Fibroblast of the conjunctiva (primary cell): ENCODE measurements at places on chromosomes 2 and 18.

- DNase-seq, result no peak
Observed at GRCh38 chr2:118697781-118698180, 149.7 kb downstream of the EN1 start.

- no peak for DNase-seq
Observed at GRCh38 chr2:168130346-168130745, 117.0 kb downstream of the STK39 start.

- no peak for DNase-seq
Observed at GRCh38 chr2:220452561-220452960, 825.1 kb downstream of the SLC4A3 start.

DNA sequence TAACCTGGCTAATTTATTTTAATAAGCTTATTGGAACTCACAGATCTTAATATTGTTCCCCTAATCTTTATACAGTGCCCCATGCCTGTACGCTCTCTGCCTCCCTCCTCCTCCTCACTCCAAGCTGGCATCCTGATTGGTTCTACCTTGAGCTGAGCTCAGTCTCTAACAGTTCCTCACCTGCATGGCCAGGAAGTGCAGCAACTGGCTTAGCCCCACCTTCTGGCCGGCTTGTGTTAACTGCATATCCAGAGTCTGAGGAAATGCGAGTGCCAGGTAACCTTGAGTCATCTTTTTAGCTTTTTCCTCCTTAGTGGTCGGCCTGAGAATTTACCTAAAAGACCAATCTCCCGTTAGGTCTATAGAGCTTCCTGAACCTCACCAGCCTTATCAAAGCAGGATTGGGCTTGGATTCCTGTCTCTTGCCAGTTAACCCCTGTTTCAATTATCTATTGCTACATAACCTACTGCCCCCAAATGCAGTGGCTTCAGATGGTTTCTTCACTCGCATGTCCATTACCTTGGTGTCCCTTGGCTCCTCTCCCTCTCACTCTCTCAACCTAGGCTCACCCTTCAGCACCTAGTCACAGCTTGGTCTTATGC lies 89.5 kb upstream of the STK39 start:
- no peak for DNase-seq

DNA sequence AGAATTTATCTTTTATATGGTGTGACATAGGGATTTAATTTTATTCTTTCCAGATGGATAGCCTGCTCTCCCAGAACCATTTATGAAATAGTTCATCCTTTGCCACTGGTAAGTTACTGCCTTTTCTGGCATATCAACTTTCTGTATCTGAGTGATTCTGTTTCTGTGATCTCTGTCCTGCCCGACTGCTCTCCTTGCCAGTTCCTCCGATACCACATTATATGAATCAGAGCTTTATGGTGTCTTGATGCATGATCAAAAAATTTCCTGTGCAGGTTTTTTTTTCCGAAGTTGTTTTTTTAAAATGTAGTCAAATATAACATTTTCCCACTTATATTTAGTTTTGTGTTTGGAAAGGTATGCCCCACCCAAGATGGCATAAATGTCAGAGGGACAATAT lies 242.5 kb downstream of the CYP26B1 start:
- DNase-seq, result no peak

- DNase-seq, result peak; percentile 40
Observed at GRCh38 chr2:195561116-195561921, 95.7 kb upstream of the SLC39A10 start.

GRCh38 chr2:183812091-183812490 lies 687.8 kb downstream of the NUP35 start:
- no peak for DNase-seq

DNA sequence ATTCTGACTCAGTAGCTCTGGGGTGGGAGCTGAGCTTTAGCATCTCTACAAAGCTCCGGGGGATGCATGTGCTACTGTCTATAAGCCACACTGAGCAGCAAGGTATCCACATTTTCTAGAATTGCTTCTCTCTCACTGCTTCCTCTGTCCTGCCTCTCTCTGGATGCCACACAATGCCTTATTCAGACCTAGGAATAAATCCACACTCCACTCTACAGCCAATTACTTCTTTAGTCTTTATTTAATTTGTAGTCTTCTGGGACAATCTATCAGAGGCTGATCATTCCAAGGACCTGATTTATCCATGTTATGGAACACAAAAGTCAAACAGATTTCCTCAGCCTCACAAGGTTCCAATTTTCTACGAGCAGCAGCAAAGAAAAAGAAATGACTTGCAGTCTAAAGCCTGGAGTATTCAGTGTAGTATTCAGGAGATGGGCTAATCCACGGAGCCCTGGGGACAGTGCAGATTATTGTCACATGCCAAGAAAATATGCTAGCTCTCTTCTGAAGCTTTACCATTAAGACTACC lies 4.4 kb downstream of the BCL2 start:
- DNase-seq, result no peak

GRCh38 chr2:26730549-26731344 lies 33.3 kb upstream of the SLC35F6 start:
- DNase-seq, result no peak

DNA sequence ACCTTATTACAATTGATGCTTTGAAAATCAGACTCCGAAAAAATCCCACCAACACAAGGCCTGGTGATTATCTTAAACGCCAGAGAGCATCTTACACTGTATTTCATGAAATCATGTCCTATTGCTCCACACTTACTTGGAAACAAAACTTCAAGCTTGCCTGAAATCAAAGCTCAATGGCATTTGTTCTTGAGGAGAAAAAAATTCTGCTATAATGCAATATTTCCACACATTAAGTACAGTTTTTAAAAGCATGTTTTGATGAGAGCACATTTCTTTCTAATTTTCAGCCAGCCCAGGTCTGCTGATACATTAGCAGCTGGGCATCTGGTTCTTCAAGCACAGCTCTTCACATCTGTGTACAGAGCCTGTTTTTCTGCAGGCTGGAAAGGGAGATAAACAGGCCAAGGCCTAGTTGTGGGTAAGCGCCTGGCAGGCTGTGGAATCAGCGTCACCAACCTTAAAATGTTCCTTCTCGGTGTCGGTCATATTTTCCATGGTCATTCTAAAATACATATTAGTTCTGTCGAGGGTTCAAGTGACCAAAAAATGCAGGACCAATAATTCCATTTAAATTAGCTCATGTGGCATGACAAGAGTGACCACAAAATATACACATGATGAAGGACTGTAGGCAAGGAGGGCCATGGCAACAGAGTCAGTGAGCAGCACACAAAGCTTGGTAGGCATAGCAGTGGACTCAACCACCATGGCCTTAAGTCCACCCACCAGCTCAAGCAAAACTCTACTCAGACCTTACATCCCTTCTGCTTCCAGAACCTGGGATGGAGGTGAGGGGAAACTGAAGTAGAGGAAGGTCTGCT lies 20.9 kb downstream of the SLC8A1 start:
- DNase-seq, result no peak

DNA sequence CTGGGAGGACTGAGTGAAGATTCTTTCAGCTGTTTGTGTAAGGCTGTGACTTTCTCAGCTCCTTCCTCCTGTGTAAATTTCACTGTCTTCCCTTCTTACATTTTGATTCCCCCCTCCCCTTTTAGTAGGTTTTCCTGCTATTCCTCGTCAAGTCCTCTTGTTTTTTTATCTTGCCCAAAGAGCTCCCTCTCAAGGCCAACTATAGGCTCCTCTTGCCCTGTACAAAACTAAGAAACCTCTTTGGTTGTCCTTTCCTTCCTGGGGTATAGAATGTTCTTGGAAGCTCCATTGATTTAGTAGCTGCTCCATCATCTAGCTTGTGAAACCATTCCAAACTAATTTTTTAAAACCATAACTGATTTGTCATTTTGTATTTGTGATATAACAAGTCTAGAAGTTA lies 7.3 kb downstream of the CCDC121 start:
- DNase-seq, result no peak
